ENCODE measurements at places on chromosomes 11 and 22.

GRCh38 chr11:70751142-70751734 lies 352.9 kb downstream of the CTTN start:
- no peak for DNase-seq

GRCh38 chr11:96279018-96279895 lies 63.7 kb downstream of the MAML2 start:
- DNase-seq = no peak

DNA sequence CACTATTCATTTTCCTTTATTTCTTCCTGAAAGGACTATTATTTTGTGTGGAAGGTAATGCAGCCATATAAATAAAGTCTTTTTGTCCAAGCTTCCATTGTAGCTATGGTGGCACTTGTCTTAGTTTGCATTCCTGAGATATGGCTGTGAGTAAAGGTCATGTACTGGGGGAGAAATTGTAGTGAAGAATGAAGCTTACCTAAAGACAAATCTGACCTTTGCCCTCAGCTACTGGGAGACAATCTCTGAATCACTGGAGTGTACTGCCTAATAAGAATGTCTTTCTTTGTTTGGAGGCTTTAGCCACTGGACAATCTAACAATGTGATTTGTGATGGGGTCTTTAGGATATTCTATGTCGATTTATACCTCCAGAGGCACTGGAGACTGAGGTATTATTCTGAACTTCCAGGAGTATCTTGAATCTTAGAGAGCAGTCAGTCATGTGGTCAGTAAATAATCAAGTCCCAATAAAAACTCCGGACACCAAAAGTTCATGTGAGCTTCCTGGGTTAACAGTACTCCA lies 39.7 kb upstream of the OR5AK2 start:
- no peak for DNase-seq

DNA sequence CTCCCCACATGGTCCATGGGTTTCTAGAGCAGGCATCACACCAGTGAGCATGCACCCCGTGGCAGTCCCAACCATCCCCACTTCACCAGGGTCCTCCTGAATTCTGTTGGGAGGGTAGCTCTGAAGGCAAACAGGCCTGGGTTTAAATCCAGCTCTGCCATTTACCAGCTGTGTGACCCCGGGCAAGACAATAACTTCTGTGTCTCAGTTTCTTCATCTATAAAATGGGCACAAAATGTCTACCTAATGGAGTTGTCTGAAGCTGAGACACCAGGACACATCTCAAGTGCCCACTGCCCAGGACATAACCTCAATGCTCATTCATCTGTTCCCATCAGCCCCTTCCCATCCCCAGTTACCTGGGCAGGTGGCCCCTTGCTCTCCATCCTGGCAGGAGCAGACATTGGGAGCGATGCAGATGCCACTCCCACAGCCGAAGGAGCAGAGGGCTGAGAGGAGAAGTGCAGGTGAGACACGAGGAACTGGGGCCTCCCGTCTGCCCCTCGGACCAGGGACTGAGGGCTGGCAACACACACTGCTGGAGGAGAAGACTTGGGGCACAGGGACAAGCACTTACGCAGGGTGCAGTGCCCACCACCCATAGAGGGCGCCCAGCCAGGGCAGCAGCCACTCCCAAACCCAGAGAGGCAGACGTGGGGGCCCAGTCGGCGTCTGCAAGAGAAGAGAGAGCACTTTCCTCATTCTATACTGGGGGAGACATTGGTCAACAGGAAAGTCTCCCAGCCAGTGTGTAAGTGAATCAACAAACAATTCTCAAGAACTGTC lies 4.0 kb downstream of the VWCE start:
- DNase-seq = no peak

GRCh38 chr11:97815667-97816066 lies 1205.1 kb upstream of the CNTN5 start:
- DNase-seq = no peak

GRCh38 chr11:108034034-108034433 lies 25.3 kb downstream of the CUL5 start:
- no peak for DNase-seq

DNA sequence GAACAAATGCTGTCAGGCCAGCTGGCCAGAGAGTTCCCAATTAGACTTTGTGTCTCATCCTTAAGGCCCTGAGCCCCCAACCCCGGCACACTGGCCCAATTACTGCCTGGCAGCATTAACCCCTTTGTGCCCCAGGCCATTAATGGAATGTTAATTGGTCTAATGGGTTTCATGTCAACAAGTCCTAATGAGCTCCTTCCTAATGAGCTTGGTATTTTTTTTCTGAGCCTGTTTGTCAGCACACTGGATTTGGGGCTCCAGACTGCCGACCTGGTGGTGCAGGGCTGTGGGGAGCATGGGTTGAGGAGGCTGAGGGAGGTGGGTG lies 148.8 kb downstream of the FEZ1 start:
- no peak for DNase-seq

All from stimulated activated CD4-positive, alpha-beta T cell treated with anti-CD3 and anti-CD28 coated beads, Interleukin-12 subunit alpha, Interleukin-12 subunit beta, amount 100 ng/mL, for 24 hours (primary cell).